NCI-H524 treated with DMSO at 0.1 percent for 48 hours (cell line): ENCODE measurements at places on chromosomes 12 and 14.

DNA sequence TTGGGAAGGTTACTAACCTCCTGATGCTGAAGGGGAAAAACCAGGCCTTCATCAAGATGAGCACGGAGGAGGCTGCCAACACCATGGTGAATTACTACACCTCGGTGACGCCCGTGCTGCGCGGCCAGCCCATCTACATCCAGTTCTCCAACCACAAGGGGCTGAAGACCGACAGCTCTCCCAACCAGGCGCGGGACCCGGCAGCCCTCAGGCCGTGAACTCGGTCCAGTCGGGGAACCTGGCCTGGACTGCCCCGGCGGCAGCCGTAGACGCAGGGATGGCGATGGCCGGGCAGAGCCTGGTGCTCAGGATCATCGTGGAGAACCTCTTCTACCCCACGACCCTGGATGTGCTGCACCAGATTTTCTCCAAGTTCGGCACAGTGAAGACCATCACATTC, 133.0 kb upstream of the FUT8 start:
- DNase-seq: no peak

GRCh38 chr14:100623961-100624360, 36.7 kb upstream of the BEGAIN start:
- no peak for DNase-seq

DNA sequence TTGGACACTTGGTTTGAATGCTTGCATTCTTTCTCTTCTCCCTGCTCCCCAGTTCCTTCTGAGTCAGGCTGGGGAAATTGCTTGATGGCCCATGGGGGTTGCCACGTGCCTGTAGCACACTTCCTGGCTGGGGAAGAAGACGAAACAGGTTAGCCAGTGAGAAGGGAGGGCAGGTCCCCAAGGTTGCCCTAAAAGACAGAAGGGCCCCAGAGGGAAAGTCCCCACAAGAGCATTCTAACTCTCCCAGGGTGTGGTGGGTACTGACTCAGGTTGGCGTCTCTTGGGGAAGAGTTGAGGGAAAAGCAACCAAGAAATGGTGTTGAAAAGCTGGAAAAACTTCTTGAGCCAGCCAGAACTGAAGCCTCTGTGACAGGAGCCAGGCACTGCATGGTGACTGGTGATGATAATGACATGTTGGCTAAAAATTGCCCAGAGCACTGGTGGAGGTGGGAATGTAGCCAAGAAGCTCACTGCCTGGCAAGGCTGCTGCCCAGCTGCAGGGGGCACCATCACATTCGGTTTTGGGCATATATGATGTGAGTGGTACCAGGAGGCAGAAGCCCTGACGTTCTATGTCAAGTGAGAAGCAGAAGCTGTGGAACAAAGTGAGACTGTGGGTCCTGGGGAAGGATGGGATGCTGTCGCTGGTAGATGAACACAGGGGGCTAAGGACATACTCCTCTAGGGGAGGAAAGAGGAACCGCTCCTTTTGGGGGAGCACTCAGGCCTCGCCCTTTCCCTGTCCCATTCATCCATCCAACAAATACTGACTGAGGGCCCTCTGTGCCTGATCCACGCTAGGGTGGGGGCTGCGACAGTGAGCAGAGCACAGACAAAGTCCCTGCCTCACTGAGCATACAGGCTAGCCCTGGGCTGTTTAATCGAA, 8.1 kb upstream of the RABGGTA start:
- no peak for DNase-seq

DNA sequence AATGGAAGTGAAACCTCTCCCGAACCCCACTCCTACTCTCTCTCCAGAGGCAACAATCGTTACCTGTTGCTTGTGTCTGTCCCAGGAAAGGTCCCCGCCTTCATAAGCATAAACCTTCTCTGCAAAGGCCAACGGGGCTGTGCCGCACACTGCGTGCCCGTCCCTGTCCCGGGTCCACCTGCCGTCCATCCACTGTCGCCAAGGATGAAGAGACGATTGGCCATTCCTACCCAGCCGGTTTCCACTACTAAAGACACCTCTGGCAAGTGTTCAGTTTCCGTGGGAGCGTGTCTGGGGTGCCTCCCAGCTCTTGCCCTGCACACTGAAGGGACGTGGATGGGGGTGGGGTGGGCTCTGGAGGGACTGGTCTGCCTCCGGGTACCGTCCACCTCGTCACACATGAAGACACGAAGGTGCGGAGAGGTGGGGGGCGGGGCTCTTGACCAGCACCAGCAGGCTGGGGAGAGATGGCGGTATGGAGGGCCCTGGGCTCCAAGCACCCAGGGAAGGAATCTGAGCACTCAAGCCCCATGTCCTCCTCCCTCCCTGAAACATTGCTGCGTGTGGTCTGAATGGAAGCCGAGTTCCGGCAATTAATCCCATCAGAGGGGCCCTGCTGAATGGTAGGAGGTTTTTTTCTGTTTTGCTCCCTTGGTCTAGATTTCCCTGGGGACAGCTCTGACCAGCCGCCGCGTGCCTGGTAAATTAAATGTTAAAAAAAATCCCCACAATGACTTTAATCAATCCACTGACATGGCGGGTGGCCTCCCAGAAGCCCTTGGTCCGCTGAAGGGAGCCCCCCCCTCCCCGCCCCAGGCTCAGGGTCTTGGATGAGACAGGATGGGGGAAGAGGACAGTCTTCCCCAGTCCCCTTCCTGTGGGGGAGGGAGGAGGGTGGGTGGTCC, 4.1 kb upstream of the KIF26A start:
- no peak for DNase-seq

DNA sequence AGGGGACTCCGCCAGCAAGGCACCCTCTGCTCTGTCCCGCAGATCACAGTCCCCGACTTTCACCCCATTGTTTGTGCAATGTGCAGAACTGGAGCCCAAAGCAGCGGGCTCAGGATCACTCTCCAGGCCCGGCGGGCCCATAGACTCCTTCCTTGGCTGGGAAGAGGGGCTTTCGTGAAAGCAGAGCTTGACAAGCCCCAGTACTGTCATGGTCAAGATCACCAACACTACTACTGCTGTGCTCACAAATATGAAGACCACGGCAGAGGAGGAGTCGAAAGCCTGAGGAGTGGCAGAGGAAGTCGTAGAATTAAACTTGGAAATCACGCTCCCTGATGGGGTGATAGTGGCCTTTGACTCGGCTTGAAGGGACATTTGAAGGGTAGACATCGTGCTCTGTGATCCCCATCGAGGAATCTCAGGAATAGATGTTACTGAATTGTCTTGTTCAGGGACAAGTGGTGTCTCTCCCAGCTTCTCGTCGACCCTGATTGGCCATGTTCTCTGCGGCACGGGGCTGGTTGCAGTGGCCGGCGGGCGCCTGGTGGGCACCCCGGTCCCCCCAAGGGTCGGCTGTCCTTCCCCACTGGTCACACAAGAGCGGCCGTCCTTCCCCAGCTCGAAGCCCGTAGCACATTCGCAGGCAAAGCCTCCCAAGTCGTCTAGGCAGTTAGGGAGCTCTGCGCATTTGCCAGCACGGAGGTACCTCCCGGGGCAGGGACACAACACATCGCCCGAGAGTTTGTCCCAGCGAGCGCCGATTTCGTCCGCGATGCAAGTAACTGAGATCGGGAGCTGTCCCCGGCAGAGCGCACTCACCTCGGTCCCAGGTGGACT, 1.1 kb downstream of the CLEC14A start:
- DNase-seq: no peak

GRCh38 chr14:103861413-103862392, 14.3 kb upstream of the PPP1R13B start:
- DNase-seq: no peak

GRCh38 chr12:2691345-2692071, 103.3 kb upstream of the FKBP4 start:
- DNase-seq: peak; percentile 30

GRCh38 chr14:101019990-101020710, 116.6 kb upstream of the RTL1 start:
- no peak for DNase-seq

DNA sequence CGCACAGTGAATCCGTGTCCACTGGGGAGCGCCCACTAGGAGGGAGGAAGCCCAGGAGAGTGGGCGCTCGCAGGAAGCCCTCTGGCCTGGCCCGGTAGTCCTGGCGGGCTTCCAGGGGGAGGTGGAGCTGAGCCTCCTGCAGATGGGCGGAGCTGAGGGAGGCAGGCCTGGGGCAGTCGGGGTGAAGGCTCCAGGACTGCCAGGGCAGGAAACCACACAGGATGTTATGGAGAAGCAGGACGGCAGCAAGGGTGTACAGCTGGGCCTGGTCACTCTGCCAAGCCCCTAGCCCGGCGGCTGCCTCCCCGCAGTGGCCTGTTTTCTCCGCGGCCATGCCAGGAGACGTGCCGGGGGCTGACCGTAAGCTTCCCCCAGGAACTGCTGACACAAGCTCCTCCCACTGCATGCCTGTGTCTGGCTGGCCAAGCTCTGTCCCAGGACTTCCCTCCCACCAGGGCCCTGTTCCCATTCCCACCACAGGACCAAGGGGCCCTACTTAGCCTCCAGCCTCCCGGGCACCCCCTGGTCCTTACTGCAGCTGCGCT, 143.4 kb upstream of the C14orf180 start:
- no peak for DNase-seq

DNA sequence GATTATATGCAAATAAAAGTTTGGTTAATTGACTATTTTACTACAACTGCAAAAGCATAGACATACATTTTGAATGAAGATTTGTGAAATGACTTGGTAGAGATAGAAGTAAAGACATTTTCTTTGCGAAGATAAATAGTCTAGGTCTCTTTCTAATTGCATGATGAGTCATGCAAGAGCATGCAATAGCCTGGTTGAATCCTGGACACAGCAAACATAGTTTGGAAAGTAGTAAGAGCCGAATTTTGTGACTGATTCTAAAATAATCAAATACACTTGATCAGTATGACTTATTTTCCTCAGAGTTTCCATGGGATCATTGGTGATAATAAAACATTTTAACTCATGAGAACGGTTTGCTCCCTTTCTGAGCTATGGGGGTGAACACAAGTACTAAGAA, 27.7 kb upstream of the CAND1 start:
- DNase-seq: no peak

DNA sequence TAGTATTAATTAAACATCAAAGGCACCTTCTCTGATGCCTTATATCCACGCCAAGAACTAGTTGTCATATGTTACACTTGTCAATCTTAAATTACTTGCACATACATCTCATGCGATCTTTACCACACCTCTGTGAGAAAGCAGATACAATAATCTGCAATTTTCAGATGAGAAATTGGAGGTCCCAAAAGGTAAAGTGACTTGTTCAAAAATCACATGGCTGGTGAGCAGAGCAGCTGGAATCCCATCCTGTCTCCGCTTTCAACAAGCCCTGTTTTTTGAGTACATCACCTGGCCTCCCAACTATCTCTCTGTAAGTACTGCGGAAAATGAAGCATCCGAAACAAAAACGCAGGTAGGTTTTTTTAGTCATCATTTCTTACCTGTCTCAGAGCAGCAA, 203.4 kb upstream of the FOXN3 start:
- DNase-seq: no peak

- DNase-seq: no peak
Observed at GRCh38 chr12:91072931-91073330, 15.1 kb upstream of the KERA start.

- DNase-seq: no peak
Observed at GRCh38 chr12:133129368-133130037, 571 bp downstream of the ZNF891 start.

- no peak for DNase-seq
Observed at GRCh38 chr12:113470871-113471618, 626 bp downstream of the LHX5 start.

DNA sequence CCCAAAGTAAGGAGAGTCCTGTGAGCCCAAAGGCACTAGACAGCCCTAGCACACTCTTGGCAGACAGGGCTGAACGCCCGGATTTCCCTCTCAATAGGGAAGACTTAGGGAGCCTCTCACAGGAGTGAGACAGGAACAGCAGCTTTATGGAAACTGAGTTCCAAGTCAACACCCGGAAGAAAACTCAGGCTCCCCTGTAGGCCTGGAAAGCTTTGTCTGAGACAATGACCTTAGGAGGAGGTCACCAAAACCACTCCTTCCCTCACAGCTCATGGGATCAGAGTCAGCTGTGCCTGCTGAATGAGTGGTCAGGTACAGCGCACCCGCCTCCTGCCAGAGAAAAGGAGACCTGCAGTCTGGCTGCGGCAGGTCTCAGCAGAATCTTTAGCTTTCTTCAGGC, 229.5 kb downstream of the CACNA1C start:
- no peak for DNase-seq

DNA sequence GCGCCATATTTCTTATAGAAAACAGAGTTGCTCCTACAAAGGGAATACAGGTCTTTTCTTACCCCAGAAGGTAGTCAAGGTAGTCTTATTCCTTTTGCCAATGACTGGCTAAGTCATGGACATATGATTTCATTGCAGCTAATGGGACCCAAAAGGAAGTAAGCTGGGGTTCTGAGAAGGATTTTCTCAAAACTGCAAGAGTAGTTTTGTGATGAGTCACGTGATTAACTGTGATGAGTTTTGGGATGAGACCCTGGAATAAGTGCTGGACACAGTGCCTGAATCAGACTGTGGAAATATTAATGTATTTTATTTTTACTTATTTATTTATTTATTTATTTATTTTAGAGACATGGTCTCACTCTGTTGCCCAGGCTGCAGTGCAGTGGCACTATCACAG, 13.4 kb upstream of the NIN start:
- DNase-seq: no peak

- peak; percentile 9 for DNase-seq
Observed at GRCh38 chr14:71591231-71591630, 341.0 kb upstream of the RGS6 start.

GRCh38 chr14:64682843-64683242, 21.4 kb upstream of the PLEKHG3 start:
- DNase-seq: no peak

GRCh38 chr14:54572316-54572715, 5.4 kb downstream of the SAMD4A start:
- DNase-seq: no peak

DNA sequence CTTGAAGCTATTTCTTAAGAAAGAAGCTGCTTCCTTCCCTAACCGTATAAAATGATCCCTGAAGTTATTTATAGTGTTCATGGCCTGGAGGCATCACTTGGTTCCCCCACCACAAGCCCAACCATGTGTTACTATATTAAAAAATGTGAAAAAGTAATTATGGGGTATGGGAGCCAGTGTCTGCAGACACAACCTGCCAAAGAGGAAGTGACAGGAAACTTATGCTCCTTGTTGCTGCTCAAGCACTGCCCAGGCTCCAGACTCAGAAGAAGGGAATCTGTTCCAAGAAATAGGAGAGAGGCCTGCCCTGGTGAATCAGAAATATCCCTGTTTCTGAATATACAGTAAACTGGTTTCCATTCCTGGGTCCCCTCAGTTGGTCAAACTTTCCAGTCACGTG, 217.2 kb upstream of the BMP4 start:
- DNase-seq: no peak

- no peak for DNase-seq
Observed at GRCh38 chr12:3882896-3883564, 9.8 kb upstream of the PARP11 start.

- no peak for DNase-seq
Observed at GRCh38 chr12:38905480-38906351, at the start of gene CPNE8. Gene CPNE8 (minus strand): TSS chr12:38905591. CDS start chr12:38905534, 57 bp downstream.

DNA sequence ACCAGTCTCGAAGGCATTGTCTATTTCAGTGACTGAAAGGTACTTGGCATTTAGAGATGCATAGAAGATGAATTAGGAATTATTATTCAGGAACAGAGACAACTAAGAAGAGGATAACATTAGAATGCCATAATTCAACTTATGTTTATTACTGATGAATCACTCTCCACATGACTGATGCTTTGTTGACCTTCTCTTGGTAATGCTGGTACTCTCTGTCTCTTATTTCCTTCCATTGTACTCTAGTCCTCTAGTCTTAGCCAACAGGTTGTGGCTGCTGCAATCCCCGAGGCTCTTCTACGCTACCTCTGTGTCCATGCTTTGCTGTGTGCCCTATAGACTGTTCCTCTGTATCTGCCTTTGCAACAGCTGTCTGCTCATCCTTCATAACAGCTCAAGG, 652.9 kb downstream of the NRXN3 start:
- no peak for DNase-seq

- no peak for DNase-seq
Observed at GRCh38 chr12:49537231-49537751, 1.5 kb upstream of the KCNH3 start.
